KG1 (cell line): ENCODE measurements at places on chromosomes 11 and 22.

GRCh38 chr11:60970890-60971289 is 590 bp upstream of the CD6 start:
- no peak for DNase-seq

- DNase-seq = no peak
These were observed 133.6 kb downstream of the SHANK2 start for GRCh38 chr11:71118671-71119250.

DNA sequence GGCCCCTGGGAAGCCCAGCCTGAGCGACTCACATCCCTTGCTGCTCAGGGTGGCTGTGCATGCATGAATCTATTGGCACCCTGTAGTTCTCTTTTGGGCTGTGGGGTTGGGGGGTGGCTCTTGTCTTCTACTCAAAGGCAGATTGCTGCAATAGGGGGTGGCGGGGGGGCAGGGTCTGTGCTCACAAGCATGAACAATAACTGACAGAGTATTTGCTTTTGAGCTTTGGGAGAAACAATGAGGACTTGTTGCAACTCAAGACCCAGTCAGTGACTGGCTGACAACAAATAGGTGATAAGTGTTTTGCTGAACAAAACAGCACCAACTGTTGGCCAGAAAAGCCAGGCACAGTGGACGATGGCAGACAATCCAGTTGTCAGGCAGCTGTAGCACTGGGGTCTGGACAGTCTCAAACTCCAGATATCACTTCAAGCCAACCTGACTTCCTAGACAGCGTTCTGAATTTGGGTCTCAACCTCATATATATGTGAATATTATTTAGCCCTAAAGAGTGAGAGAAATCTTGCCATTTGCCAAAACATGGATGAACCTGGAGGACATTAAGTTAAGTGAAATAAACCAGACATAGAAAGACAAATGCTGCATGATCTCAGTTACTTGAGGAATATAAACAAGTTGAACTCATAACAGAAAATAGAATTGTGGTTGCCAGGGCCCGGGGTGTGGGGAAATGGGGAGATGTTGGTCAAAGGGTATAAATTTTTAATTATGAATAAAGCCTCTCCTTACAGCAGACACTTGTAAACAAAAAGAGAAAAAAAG is 61.7 kb downstream of the ME3 start:
- DNase-seq = no peak

GRCh38 chr11:25860677-25861450 is 471.1 kb upstream of the ANO3 start:
- no peak for DNase-seq

GRCh38 chr11:19929655-19930054 is 217.0 kb downstream of the NAV2 start:
- DNase-seq = no peak

GRCh38 chr11:31254415-31254814 is 115.1 kb downstream of the DCDC1 start:
- DNase-seq = no peak

GRCh38 chr11:108733479-108734116 is 68.7 kb downstream of the DDX10 start:
- no peak for DNase-seq

DNA sequence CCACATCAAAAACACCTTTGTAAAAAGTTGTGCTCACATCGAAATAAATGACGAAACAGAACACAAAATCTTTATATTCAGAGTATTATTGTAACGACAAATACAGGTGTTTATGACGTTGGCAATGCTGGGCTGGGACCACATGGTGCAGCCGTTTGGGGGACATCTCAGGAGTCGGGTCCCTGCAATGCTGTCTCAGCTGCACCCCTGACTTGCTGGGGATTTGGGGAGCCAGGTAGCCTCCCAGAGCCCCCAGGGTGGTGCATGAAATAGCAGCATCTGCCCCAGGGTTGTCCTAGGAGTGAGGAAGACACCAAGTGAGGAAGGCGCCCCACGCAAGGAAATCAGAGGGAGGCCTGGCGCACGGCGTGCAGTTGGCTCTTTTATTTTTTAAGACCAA is 1526.8 kb downstream of the BRD1 start:
- no peak for DNase-seq

DNA sequence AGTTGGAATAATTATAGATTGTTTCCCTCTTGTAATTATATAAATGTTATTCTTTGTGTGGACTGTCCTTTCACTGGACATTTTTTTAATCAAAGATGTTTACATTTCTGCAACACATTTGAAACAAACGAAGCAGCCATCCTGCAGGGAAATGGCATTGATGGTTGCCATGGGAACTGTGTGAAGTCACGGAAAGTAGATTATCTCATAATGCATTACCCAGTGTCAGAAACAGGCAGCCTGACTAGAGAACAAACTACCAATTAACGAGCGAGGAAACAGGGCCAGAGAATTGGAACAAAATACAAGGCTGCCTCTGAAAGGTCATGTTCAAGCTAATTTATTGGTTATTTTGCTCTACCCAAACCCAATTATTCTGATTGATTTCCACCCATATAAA is 96.9 kb upstream of the LARGE1 start:
- no peak for DNase-seq

GRCh38 chr22:24096758-24097115 is 84.5 kb upstream of the SUSD2 start:
- no peak for DNase-seq

DNA sequence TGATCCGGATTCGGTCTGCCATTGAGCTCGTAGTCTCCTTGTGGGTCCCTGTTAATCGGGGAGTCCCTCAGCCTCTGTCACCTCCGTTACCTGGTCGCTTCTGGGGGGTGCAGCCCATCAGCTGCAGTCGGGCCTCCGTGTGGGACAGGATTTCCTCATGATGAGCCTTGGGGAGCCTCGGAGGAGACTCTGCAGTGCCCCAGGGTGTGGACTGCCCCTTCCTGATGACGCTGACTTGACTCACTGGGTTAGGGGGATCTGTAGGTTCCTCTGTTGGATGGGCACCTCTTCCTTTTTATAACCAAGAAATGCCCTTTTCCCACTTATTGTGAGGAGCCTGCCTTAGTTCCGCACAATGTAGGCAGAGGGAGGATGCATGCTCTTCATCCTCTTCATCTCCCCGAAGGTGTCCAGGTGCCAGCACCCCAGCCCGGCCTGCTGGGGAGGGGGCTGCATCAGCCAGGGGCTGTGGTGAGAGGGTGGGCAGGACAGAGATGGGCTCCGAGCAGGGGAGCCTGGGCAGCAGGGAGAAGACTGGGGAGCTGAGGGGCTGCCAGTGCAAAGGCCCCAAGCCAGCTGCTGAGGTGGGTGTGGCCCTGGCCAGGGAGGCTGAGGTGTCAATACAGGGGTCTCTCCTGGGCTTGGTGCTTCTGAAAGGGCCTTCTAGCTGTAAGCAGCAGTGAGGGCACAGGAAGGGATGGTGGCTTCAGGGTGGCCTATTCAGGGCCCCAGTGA is 13.5 kb upstream of the TTLL8 start:
- DNase-seq = no peak

DNA sequence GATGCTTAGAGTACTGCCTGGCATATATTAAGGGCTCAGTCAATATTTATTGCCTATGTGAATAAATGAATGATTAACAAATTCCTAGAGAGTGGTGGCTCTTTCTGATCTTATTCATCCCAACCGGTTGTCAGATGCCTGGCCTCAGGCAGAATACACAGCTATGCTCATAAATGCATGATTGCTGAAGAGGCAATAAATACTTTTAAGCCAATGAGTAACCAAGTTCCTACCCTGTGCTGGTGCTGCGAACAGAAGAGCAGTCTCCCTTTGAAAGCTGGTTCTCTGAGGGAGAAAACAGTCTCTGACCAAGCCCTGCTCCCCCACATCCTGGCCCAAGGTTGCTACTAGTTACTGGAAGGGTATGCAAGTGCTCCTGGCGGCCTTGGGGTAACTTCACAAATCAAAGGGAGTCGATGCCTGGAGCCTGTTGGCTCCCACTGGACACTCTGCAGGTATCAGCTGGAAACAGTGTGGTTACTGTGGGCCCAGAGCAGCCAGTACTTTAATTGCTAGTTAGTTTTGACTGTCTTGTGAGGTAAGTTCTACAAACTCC is 2.8 kb downstream of the USH1C start:
- no peak for DNase-seq

DNA sequence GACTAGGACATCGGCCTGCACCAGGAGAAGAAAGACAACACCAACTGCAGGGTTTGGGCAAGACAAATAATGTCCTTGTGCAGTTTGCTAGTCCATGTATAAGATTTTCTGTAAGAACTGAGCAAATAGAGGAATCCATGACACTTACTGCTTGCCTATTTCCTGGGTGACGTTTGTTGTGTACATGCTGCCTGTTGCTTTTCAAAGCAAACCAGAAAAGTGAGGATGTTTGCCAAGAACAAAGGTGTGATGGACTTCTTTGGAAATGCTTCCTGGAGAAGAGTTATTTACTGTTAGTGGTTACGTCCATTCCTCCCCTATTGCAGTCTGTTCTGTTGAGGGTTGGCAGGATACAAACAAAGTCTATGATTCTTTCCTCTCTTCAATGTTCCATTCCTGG is 126.5 kb downstream of the CASP12 start:
- no peak for DNase-seq

DNA sequence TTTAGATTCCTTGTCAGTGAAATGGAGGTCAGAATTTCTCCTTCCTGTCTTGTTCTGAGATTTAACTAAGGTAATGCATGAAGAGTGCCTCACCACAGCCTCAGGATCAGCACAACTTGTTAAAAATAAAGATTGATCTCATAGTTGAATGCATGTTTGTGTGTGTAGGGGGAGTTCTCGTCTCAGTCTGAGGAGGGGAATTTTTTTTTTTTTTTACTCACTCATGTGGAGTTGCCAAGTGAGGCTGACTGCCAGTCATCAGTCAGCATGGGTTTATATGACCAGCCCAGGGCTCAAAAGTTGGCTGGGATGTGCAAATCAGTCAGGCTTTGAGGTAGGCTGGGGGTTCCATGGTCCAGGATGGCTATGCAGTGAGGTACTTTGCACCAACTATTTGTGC is 113.2 kb downstream of the FANCF start:
- DNase-seq = no peak

DNA sequence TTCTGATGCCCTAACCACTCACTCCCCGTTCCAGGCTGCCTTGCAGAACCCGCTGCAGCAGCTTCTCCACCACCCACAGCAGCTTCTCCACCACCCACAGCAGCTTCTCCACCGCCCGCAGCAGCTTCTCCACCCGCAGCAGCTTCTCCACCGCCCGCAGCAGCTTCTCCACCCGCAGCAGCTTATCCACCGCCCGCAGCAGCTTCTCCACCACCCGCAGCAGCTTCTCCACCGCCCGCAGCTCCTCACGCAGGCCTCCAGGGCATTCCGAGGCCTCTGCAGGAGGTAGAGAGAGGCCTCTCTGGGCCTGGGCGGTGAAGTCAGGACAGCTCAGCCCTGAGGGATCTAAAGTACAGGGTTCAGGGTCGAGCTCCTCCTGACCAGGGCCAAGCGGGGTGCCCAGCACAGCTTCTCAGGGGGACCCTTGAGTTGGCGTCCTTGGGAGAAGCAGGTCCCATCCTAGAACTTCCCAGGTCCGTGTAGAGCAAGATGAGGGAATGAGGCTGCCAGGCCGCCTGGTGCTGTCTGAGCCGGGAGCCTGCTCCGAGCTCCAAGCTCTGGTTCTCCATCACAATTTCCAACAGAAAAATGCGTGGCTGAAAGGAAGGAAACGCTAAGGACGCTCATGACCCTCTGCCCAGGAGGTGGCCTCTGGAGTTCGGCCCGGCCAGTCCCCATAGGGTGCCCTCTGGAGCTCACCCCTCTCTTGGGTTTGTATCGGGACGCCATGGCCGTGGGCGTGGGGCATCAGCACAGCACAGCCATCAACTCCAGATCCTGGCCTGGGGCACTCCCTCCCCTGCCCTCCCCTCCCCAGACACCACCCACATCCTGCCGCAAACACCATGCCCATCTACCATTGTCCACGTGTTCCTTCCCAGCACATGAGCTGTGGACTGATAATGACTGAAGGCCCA is 528.6 kb downstream of the BRD1 start:
- DNase-seq = no peak

GRCh38 chr11:111668980-111669379 is 66.7 kb downstream of the SIK2 start:
- DNase-seq = no peak

- DNase-seq = no peak
These were observed 23.5 kb downstream of the MCAM start for GRCh38 chr11:119293461-119293860.

DNA sequence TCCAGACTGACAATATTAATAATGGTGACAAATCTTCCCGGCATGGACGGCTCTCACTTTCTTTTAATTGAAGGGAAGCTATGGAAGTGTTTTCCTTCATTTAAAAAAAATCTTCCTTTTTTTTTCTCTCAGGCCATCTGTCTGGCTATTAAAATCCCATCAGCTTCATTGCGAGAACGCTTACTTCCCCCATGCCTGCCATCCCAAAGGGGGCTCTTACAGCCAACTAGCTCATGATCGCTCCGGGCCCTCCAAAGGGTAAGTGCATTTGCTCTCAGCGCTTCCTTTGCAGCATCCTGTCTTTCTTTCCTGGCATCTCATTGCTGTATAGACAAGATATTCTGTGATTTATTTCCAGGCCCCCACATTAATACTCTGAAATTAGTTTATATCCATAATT is 20.7 kb downstream of the CACNG2 start:
- no peak for DNase-seq

DNA sequence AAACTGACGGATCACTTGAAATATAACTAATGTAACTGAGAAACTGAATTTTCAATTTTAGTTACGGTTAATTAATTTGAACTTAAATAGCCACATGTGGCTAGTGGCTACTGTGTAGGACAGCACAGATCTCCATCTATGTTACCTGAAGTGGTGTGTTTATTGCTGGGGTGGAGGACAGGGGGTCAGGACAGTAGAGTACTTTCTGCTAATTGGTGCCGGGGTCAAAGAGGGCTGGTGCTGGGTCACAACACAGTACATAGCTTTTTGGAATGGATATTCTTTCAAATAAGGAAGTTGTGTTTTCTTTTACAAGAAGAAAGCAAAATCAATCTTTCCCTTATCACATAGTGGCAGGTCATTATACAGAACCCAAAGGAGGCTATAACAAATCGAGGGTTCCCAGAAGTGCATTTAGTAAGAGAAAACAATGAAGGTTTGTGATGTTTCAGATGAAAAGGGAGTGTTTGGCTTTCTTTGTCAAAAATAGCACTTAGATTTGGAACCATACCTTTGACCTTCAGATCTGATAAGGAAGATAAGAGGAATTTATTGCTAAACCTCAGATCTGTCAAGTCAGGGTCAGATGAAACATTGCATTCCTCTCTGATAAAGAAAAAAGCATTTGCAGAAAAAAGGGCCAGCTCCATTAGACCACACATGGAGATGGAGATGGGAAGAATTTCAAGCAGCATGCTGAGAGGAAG is 384.5 kb downstream of the AASDHPPT start:
- DNase-seq = no peak

- no peak for DNase-seq
These were observed 17.7 kb downstream of the RBFOX2 start for GRCh38 chr22:36010882-36011281.

DNA sequence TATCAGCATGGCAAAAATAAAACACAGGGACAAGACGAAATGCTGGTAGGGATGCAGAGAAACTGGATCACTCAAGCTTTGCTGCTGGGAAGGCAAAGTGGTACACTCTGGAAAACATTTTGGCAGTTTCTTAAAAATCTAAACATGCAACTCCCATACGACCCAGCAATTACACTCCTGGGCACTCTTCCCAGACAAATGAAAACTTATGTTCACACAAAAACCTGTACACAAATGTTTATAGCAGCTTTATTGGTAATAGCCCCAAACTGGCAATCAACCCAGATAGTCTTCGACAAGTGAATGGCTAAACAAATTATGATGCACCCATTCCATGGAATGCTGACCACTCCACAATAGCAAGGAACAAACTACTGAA is 35.8 kb upstream of the PRR5 start:
- no peak for DNase-seq
